A172 (cell line): ENCODE measurements at places on chromosomes 4 and X.

- no peak for DNase-seq
Observed at GRCh38 chrX:14712096-14712495, 160.8 kb downstream of the FANCB start.

- peak; percentile 84 for DNase-seq
Observed at GRCh38 chrX:16826207-16826606, 39.9 kb downstream of the TXLNG start.

DNA sequence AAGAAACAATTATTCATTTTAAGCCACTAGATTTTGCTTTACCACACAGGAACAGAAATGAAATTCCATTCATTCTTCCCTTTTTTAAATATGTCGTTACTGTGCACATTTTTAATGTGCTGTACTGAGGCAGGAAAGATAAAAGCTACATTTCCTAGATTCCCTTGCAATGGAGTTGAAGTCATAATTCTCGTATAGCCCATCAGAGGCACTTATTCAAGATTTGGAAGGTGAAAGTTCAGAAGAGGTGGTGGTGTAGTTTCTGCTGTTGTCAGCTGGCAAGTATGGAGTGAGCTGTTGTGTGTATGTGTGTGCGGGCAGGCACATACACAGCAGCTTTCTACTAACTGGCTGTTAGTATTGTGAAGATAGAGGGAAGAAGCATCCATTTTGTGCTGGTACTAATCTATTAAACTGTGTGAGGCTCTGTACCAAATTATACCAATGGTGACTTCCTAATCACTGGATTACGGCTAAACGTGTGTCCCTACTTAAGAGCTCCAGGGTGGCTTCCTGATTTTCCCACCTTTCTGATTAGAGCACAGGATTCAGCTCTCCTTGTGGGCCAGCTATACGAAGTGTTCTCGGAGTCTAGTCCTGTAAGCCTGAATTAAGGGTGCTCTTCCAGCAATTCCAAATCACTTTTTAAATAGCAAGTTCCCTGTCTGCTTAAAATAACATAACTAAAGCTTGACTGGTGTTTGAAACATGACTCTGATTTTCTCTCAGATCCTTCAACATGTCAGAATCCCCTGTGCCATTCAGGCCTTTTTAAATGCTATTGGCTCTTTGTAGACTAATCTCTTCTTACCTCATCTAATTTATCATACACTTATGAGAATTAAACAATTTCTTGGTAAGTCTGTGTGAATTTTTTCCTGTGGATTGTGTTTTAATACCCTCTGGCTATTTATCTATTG lies 43.8 kb downstream of the PDS5A start:
- DNase-seq = peak; percentile 25

- DNase-seq = peak; percentile 72
Observed at GRCh38 chr4:144449611-144450010, 196.3 kb upstream of the HHIP start.

- no peak for DNase-seq
Observed at GRCh38 chr4:27619435-27619834, 758.8 kb downstream of the STIM2 start.

- no peak for DNase-seq
Observed at GRCh38 chrX:150326541-150327247, 36.4 kb upstream of the MAMLD1 start.

GRCh38 chr4:173703021-173703420 lies 173.0 kb upstream of the HAND2 start:
- no peak for DNase-seq

DNA sequence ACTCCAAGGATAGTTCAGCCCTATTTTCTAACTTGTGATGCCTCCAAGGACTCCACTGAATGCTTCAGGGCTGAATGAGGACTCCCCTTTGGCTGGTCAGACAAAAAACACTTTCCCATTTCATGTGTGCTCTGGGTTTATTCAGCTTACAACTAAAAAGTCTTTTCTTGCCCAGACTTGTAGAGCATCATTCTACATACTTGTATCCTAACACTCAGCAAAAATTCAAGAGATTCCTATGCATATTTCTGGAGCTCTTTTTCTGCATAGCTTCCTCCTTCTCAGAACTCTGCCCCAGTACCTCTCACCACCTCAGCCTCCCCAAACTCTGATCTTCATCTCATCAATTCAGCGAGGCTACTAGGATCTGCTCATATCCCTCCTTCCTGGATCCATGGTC lies 22.2 kb upstream of the KLF3 start:
- no peak for DNase-seq

DNA sequence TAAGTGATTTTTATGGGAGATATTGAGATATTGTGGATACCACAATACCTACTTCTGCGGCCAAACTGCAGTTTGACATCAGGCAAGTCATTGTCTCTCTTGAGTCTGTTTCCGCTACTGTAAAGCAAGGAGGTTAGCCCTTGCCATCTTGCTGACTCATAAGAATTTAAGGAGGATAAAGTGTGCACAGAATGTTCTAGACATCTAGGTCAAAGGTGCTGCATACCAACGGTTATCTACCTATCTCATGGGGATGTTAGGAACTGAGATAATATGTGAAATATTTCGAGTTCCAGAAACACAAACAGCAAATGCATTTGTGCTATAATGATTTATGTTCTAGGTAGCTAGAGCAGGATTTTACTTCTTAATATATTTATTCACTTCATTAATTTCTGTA lies 211.5 kb upstream of the NR3C2 start:
- DNase-seq = no peak

- DNase-seq = no peak
Observed at GRCh38 chrX:15973946-15974345, 119.3 kb upstream of the AP1S2 start.

DNA sequence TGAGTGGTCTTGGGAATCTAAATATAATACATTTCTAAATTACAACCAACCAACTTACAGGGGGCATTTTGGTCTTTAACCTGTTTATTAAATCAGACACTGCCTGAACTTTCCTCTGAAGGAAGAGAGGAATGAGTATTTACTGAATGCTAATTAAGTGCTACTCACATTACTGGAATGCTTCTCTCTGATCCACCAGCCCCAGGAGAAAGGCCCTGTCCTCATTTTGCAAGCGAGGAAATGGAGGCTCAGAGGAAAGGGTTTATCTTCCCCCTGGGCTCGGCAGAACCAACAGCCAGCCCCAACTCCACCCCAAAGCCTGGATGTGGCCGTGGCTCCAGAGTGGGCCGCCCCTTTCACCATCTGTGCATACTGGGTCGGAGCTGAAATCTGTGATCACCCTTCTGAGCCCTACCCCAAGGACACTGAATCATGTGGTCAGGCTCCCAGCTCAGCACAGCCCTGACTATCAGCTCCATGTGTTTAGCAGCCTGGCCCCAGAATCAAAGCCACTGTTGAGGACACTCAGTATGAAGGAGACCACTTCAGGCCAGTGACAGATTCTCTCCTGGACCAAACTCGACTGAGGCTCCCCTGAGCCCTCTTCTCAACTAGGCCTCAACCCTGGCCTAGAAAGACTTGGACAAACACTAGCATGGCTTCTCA lies 56.7 kb upstream of the ENPP6 start:
- no peak for DNase-seq

DNA sequence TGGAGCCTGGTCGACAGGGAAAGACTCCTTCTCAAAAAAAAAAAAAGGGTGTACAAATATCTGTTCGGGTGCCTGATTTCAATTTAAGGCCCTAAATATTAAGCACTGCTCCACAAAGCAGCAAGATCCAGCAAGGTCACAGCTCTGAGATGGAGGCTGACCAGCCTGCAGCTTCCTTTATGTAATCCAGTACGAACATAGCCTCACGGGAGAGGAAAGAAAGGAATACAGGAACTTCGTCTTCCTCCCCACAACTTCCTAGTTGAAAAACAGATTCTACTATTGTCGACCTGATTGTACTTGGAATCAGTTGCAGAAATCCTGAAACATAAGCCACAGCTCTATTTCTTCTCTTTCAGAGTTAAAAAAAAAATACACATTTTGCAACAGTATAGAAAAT lies 53.5 kb upstream of the TBC1D9 start:
- DNase-seq = no peak

- DNase-seq = no peak
Observed at GRCh38 chrX:111103246-111103645, 7.3 kb downstream of the PAK3 start.

GRCh38 chr4:79682161-79682560 lies 274.1 kb upstream of the GK2 start:
- DNase-seq = no peak

GRCh38 chrX:142483965-142484364 lies 278.9 kb upstream of the MAGEC2 start:
- no peak for DNase-seq

- no peak for DNase-seq
Observed at GRCh38 chrX:23788521-23788920, 5.5 kb downstream of the SAT1 start.

DNA sequence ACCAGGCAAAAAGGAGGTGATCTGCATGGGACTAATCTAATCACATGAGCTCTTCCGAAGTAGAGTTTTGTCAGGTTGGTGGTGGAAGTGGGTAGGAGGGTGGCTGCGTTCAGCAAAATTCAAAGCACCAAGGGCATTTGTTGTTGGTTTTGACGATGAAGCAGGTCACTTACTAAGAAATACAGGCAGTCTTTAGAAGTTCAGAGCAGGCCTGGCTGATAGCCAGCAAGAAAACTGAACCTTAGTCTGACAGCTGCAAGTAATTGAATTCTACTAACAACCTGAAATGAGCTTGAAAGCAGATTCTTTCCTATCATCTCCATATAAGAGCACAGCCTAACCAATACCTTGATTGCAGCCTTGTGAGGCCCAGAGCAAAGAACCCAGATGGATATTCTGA lies 505.8 kb downstream of the KLHL13 start:
- no peak for DNase-seq

DNA sequence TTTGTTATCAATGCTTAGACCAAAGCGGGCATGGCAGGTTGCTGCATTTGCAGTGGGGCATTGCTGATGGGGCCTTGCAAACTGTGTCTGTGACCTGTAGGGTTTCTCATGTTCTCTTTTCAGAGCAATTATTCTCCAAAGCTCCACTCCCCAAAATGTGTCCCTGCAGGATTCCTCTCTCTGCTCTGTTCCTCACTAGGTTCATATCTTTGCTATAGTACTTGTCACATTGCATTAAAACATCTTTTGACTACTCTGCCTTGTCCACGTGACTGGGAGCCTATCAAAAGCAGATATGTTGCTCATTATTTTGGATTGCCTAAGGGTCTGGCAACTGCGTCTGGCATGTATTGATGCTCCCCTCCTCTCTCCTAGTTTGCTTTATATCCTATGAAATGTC lies 177.7 kb upstream of the MID1 start:
- DNase-seq = no peak

GRCh38 chrX:119181491-119181890 lies 53.9 kb upstream of the KIAA1210 start:
- peak; percentile 6 for DNase-seq

- peak; percentile 4 for DNase-seq
Observed at GRCh38 chrX:17036171-17036961, 89.9 kb downstream of the REPS2 start.

DNA sequence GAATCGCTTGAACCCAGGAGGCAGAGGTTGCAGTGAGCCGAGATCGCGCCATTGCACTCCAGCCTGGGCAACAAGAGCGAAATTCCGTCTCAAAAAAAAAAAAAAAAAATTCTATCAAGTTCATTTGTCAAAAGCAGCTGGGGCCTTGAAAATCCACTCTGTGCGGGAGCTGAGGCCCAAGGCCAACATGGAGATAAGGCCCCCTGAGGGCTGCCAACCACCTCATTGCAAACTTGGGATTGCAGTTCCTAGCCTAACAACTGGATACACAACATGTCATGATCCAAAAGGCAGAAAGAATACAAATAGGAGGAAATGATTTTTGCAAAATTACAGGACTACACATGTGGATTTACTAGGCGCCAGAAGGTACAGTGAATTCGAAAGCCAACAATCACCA lies 22.5 kb upstream of the PRDX4 start:
- DNase-seq = no peak

DNA sequence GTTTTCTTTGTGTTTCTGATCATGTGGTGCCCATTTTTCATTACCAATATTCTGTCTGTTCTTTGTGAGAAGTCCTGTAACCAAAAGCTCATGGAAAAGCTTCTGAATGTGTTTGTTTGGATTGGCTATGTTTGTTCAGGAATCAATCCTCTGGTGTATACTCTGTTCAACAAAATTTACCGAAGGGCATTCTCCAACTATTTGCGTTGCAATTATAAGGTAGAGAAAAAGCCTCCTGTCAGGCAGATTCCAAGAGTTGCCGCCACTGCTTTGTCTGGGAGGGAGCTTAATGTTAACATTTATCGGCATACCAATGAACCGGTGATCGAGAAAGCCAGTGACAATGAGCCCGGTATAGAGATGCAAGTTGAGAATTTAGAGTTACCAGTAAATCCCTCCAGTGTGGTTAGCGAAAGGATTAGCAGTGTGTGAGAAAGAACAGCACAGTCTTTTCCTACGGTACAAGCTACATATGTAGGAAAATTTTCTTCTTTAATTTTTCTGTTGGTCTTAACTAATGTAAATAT lies 110.4 kb downstream of the IL13RA2 start:
- DNase-seq = no peak

DNA sequence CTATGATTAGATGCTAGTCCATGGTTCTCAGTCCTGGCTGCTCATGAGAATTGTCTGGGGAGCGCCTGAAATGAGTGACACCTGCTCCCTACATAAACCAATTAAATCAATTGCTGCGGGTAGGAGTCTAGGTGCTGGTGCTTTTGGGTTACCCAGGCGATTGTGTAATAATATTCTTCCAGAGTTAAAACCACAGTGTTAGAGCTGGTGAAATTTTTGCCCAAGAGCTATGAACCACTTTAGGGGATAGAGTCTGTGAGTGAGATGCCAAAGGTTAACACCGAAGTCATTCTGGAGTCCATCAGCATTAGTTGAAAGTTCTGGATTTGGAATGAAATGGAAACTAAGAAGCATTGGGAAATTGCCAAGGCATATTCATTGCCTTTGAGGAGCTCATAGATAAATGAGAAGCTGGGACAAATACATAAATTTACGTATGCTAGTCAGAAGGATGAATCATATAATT lies 15.3 kb downstream of the PDK3 start:
- no peak for DNase-seq

GRCh38 chr4:74758551-74759145 lies 35.7 kb downstream of the BTC start:
- DNase-seq = no peak

- no peak for DNase-seq
Observed at GRCh38 chrX:107480272-107480671, 30.8 kb downstream of the FRMPD3 start.

DNA sequence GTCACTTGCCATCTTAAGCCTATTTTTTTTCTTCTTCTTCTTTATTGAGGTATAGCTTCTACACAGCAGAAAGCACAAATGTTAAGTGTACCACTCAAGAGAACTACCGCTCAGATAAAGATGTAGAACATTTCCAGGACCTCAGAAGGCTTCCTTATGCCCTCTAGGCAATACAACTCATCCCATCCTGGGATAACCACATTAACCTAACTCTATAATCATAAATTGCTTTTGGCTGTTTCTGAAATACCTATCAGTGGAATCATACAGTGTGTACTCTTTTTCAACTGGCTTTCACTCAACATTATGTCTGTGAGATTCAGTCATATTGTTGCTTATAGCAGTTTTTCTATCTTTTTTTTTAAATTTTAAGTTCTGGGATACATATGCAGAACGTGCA lies 51.7 kb downstream of the ARFIP1 start:
- no peak for DNase-seq
